Epithelial cell of alveolus of lung (primary cell): ENCODE measurements at places on chromosomes 1 and 21. TPM values are rescaled to one million over a fixed set of nuclear protein-coding genes. Genes with fewer than 3 reads are reported as not detected.

Gene SMPDL3B
- total RNA-seq, result 0.26 TPM in 1 of 2 replicates, not detected in the other

Gene C1orf216
- 10.1 and 10.7 TPM in 2 replicates for total RNA-seq

Gene CNR2
- not detected in 2 replicates for total RNA-seq

Gene GPN2
- total RNA-seq, result 11.2 and 15.1 TPM in 2 replicates

Gene CNKSR1
- 0.52 TPM in 1 of 2 replicates, not detected in the other for total RNA-seq

Gene MTARC2
- 4.1 and 10.0 TPM in 2 replicates for total RNA-seq

Gene CAMK1G
- total RNA-seq, result 3.0 and 10.1 TPM in 2 replicates

Gene MATN1
- total RNA-seq, result under 0.01 TPM in 1 of 2 replicates, not detected in the other

Gene CD1C
- not detected in 2 replicates for total RNA-seq

Gene CRNN
- total RNA-seq, result not detected in 2 replicates

Gene GUCA2A
- not detected in 2 replicates for total RNA-seq

Gene WNT3A
- not detected in 2 replicates for total RNA-seq

Gene ATP6V1G3
- not detected in 2 replicates for total RNA-seq

Gene SELL
- total RNA-seq, result 0.26 TPM in 1 of 2 replicates, not detected in the other

Gene SMCP
- not detected in 2 replicates for total RNA-seq

Gene HSD3B2
- not detected in 2 replicates for total RNA-seq

Gene FLG2
- not detected in 2 replicates for total RNA-seq

Gene BNIPL
- total RNA-seq, result 0.13 and 2.3 TPM in 2 replicates

Gene SSX2IP
- 5.9 and 10.0 TPM in 2 replicates for total RNA-seq

Gene CFAP57
- total RNA-seq, result under 0.01 TPM in 1 of 2 replicates, not detected in the other

Gene CTBS
- 11.9 and 21.2 TPM in 2 replicates for total RNA-seq

Gene SH2D1B
- not detected in 2 replicates for total RNA-seq

Gene RRP1B
- total RNA-seq, result 20.3 and 27.8 TPM in 2 replicates
